ENCODE measurements at places on chromosomes 12 and 14.

DNA sequence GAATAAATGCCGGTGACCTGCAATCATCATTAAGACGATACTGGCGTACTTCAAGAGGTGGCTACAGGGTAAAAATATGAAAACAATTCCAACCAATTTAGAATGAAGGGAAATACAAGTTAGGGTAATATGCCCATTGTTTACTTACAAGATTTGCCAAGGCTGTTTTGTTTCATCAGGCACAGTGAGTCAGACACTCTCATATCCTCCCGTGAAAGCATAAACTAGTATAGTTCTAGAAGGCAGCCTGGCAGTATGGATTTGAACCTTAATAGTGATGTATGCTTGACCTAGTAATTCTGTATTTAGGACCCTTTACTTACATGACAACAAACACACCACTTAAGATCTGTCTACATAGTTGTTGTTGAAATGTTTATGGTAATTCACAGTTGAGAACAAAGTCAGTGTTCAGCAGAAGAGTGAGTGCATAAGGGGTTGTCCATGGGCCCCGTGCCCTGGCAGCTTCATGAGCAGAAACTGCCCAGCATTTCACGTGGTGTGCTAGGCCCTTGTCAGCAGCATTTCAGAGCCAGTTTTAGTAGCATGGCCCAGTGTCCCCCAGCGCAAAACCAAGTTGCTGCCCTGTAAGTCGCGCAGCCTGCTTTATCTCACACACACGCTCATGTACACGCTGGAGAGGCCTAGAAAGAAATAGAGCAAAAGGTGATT is 80.8 kb downstream of the EP400 start:
- DNase-seq: no peak

- no peak for DNase-seq
Observed at GRCh38 chr12:118190266-118190665, 54.3 kb downstream of the PEBP1 start.

DNA sequence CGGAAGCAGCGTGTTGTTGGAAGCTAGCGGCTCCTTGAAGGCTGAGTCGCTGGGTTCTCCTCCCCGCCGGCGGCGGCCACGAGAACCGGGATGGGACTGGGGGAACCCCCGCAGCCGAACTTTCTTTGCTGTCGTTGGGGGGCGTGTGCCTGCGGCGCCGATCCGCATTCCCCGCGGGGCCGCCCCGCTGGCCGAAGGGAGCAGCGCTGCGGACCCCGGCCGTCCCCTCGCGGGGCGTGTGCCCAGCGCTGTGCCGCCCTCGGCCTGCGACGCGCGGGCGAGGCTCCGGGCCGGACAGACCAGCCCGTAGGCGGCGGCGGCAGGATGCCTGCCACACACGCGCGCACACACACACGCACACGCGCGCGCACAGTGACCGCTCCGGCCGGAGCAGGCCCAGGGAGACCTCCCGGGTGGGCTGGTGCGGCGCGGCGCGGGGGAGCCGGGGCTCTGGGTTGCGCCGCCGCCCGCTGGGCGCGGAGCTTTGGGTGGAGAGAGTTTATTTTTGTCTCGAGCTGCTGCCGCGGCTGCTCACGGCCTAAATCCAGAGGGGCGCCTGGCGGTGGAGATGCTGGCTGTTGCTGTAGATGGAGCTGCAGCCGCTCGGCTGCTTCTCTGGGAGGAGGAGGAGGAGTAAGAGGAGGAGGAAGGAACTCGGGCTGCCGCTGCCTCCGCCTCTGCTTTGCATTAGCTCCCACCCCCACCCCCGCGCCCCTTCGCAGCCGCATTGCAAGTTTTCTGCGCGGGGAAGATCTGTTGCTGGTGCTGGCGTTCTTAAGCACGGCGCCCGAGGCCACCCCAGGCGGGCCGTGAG is at the start of gene SAMD4A:
TSS of gene SAMD4A (plus strand) at position 719 of the 814 bp plus-strand sequence. CDS start 789 bp downstream, outside the sequence.
- peak; percentile 39 for DNase-seq

GRCh38 chr14:84477996-84478395 is 1051.9 kb upstream of the FLRT2 start:
- DNase-seq: no peak

- DNase-seq: no peak
Observed at GRCh38 chr14:69137843-69138535, 14.9 kb downstream of the DCAF5 start.

- no peak for DNase-seq
Observed at GRCh38 chr14:92552066-92552465, 38.5 kb downstream of the RIN3 start.

DNA sequence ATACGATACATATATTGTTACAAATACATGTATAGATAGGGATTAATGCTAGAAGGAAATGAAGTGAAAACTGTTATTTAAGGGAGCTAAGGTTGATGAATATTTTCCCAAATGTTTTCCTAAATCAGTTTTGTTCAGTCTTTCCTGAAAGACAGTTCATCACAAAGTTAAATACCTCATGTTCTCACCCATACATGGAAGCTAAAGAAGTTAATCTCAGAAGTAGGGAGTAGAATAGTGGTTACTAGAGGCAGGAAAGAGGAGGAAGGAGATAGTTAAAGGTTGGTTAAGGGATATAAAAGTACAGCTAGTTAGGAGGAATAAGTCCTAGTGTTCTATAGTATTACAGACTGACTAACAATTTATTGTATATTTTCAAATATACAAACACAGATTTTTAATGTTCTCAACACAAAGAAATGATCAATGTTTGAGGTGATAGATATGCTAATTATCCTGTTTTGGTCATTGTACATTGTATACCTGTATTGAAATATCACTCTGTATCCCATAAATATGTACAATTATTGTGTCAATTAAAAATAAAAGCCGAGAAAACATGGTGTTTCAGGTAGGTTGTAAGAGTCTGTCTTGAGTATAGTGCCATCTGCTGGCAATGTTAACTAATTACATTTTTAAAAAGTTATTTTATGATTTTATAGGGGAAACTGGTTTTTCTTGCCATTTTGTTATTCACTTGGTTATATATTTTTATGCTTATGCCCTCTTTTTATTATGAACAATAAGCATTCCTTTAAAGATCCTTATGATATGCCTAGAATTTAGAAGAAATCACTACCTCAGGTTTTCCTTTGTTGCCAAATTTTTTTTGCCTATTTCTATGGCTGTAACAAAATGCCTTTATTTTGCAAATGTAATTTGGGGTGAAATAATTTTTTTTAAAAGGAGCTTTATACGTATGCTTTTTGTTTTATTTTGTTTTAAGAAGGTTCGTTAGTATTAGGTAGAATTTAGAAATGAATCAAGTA is 26.9 kb downstream of the ZDHHC17 start:
- peak; percentile 32 for DNase-seq

DNA sequence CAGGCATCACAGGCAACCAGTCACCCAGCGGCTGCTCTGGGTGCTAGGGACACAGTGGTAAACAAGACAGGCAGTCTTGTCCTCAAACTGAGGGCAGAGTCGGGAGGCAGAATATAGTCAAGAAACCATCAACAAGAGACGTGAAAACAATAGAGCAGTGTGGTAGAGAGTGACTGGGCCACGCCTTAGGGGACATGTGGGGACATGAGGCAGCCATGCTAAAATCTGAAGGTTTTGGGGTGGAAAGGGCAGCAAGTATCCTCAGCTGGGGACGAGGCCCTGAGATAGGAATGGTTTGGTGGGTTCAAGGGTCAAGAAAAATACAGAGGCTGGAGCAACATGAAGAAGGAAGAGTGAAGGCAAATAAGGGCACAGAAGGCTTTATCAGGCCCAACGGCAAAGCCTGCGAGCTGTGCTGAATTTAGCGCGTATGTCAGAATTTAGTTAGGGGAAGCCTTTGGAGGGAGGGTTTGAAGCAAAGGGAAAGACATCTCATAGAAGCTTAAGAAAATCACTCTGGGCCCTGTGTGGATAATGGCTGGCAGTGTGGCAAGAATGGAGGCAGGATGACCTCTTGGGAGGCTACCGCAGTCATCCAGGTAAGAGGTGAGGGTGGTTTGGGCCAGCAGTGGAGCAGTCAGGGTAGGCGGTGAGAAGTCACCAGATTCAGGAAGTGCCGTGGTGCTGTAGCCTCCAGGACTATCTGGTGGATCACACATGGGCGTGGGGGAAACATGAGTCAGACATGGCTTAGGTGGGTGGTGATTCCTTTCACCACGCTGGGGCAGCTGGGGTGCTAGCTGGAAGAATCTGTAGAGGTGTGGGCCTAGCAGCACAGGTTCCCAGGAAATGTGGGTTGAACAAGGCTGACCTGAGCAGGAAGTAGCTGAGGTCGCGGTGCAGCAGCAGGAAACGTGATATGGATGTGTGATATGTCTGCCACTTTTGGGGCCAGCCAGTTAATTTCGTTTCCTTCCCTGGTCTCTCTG is 3.0 kb downstream of the EVL start:
- DNase-seq: no peak

DNA sequence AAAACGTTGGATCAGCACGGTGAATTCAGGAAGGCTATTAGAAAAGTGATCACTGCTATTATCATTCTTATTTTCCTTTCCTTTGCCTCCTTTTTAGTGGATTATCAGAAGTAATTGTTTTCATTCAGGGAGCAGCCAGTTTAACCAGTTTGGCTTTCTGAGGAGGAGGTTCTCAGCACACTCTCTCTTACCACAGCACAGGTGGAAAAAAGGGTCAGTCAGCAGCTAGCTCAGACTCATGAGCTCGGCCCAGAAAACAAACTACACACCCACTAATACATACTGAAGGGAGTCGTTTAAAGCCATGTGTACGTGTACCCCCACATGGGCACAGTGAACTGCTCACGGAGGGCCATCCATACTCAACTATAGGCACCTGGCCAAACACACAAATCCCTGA is 23.2 kb upstream of the MAGOHB start:
- no peak for DNase-seq

DNA sequence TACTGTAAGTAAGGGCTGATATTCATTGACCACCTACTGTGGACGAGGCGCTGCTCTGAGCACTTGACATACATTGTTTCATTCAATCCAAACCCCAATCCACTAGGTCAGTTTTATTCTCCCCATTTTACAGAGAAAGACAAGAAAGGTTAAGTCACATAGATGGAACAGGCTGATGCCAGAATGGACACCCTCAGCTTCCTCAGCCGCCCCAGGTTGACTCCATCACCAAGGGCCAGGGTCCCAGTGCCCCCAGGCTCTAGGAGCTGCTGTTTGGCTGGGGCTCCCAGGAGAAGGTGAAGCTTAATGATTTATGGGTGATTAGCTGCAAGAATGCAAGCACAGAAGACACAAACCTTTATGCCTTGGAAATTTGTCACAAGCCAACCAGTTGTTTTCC is 671 bp upstream of the AQP2 start:
- DNase-seq: no peak

- DNase-seq: no peak
Observed at GRCh38 chr12:40963751-40964150, 224.4 kb upstream of the PDZRN4 start.

DNA sequence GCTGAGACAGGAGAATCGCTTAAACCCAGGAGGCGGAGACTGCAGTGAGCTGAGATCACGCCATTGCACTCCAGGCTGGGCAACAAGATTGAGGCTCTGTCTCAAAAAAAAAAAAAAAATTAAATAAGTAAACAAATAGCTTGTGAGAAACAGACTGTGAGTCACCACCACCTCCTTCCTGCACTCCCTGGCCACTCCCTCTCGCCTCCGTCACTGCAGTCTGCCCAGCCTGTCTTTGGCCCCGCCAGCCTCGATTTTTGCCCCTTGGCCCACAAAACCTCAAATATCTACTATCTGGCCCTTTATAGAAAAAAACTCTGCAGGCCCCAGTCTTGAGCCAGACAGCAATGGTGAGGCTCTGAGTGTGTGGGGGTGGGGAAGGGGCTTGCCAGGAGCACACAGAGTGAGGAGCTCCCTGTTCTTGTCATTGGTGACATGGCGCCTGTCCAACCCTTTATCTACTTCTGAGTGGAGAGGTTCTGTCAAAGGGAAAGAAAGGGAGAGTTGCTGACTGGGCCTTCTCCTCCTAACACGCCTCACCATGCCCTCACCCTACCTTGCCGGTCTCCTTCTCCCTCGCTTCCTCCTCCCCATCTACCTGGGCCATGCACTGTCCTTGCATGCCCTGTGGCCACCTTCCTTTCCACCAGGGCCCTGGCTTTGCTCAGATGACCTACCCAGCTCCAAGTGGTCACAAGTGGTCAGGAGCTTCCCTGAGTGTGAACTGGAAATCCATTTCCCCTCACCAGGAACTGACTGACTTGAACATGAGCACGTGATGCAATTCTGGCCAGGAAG is 22.1 kb downstream of the LGMN start:
- DNase-seq: no peak

- no peak for DNase-seq
Observed at GRCh38 chr12:22981711-22982110, 356.7 kb downstream of the ETNK1 start.

GRCh38 chr12:75820848-75821578 is 210.6 kb downstream of the PHLDA1 start:
- no peak for DNase-seq

DNA sequence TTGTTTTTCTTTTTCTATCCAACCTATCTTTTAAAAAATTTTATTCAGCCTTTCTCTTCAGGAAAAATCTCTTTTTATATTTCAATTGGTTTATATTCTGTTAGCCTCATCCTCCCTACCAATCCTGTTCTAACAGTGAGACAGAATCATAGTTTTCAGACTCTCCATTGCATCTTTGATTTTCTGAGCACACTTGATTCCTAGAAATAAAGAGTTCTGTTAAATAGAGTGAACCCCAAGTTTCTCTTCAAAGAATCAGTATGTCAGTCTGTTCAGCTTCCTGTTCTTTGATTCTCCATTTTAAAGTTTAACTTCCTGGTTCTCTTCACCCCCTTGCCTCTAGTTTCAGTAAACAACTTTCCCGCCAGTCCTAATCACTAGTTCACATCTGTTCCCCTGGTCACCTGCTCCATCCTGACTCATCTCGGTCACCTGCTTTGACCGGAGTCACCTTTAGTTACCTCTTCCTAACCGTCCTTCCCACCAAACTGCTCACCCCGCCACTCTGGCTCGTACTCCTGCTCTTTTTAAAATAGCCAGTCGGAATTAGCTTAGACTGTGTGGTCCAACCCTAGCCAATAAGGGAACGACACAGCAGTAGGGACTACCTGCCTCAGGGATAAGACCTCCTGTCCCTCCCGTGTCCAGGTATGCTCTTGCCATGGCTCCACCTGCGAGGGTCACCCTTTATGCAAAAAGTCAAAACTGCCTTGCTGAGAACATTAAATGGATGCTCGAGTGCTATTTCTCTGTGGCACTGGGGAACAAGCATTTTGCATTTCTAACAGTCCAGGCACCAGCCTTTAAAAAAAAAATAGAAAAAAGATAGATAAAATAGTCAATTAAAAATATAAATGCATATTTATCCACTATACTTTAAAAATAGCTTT is 48.4 kb downstream of the DDX51 start:
- DNase-seq: no peak

Measured in NCI-H2081 (cell line).